ENCODE measurements at places on chromosomes 13 and 19.
A peak's percentile ranks its signal among the peaks of the same experiment; 100 is the strongest.

DNA sequence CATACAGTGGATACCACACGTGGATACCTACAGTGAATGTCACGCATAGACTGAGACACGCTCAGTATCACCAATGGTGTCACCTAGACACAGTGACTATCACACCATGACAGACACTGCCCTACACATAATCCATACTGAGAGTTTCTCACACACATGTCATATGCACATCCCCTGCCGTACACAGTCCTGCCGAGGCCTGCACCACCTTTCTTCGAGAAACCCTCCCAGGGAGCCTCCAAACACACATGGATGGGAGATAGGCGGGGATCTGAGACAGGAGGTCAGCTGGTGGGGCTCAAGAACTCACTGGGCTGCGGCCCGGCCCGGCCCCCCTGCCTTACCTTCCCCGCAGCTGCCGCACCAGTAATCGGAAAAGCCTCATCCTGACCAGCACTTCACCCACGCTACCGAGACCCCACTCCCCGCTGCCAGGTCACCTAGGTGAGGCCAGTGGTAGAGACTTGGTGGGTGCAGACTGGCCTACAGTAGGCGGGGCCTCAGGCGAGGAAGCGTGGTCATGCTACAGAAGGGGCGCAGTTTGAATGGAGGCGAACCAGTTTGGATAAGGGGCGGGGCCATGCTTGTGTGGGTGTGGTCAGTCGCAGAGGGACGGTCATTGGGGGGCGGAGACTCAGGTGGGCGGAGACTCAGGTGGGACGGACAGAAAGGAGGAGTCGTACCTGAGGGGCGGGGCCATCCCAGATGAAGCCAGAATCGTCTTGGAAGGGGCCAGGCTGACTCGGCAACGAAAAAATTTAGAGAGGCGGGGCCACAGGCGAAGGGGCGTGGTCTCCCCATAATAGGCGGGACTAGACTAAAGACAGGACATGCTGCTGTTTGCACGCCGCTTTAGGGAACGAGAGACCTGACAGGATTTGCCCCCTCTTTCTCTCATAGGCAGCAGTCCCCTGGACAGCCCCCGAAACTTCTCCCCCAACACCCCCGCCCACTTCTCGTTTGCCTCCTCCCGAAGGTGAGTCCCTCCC is 2.1 kb downstream of the MAST1 start:
- peak; percentile 98 for DNase-seq

DNA sequence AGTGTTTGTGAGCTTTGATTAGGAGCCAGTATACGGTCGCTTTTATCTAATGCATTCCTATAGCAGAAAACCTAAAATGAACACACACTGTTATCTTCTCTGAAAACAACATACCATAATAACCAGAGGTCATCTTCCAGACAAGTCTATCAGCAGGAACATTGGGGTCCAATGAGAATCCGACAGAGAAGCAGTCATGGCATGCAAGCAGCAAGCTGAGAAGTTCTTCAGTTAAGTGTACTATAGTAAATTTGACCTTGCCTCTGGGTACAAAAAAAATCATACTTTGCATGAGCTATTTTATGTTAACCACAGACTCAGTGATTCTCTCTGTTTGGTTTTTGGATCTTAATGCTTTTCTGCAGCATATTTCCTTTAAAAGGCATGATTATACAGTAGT is 1505.1 kb downstream of the PCDH9 start:
- DNase-seq, result no peak

GRCh38 chr13:46641274-46642081 is 88.5 kb downstream of the LRCH1 start:
- no peak for DNase-seq

- no peak for DNase-seq
Measured at GRCh38 chr13:114146629-114147028, 14.2 kb upstream of the RASA3 start.

DNA sequence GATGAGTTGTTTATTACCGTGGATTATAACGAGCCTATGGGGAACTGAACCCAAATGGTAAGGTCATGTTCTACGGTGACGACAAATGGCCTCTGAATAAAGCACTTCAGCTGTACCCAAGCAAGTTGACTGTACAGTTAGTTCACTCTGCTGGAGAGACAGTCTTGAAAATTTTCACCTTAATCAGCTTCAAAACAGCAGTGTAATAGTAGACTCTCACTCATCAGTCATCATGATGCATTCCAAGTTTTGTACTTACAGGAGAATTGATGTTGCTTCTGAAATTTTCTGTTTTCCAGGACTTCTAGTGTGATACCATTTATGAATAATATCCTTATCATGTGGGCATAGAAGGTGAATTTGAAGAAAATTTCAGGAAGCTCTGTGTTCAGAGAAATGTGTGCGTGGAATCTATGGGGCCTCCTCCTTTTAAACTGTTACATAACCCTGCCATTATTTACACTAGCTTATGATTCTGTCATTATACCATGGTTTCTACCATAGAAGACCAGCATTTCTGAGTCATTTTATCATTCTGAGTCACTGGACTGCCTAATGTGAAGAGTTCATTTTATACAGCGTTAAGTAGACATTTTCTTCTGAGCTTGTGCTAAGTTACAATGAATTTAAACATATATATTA is 96.9 kb downstream of the WDFY2 start:
- DNase-seq, result no peak

GRCh38 chr13:95388420-95389079 is 87.3 kb upstream of the ABCC4 start:
- DNase-seq, result no peak

- DNase-seq, result peak; percentile 92
Measured at GRCh38 chr13:24683838-24684599, 3.8 kb downstream of the ATP12A start.

DNA sequence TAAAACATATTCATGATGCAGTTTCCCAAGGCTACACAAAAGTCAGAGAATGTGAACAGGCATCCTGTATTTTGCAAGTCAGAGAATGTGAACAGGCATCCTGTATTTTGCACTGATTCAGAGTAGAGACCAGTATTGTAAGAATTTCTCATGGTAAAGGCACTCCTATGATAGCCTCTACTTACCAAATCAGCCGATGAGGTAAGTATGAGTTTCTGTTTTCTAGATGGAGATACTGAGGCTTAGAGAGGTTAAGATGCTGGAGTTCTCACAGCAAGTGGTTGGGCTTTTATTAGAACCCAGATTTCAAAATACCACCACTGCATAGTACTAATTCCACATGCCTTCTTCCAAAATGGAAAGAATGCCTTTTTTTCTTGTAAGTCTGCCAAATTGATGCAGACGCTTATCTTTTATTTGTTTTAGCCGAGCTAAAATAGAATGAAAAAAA is 12.3 kb downstream of the TPT1 start:
- no peak for DNase-seq

GRCh38 chr19:21532904-21533303 is 27.5 kb downstream of the ZNF429 start:
- DNase-seq, result no peak

DNA sequence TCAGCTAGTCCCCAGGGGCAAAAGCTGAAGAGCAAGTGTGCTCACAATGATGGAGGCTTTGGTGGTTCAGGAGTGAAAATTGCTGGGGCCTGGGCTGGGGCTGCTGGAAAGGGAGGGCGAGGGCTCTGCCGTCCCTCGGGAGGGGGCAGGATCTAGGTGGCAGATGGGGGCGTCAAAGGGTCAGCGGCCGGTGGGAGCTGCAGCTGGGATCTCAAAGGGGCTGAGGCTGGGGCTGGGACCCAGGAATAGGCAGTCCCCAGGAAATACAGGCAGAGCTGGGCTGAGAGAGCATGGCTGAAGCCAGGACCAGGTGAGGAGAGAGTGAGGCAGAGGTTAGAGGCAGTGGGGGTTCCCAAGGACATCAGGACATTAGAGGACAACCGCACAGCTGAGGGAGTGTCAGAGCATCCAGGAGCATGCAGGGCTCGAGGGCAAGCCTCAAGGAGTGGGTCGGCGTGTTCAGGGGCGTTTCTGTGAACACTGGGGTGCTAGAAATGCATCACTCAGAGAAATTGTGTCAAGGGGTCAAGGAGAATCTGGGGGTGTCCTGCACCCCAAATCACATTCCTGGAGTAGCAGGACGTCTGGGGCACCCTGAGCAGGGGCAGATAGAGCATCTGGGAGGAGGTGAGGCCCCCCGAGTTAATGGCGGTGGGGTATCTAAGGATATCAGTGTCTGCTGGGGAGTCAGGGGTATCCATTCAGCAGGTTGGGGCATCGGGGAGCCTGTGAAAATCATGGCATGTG is 1.2 kb upstream of the SYNE4 start:
- DNase-seq, result no peak

DNA sequence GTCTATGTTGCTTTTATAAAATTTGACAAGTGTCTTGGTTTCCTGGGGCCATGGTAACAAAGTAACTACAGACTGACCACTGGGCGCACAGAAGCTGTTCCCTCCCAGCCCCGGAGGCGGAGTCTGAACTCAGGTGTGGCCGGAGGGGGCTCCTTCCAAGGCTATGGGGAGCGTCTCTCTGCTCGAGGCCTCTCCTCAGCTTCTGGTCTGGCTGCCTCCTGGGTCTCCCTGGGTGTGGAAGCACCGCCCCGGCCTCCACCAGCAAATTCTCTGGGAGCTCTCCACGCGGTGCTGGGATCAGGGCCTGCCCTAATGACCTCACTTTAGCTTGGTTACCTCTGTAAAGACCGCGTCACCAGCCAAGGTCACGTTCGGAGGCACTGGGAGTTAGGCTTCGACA is 45.7 kb upstream of the F7 start:
- DNase-seq, result peak; percentile 25

- no peak for DNase-seq
Measured at GRCh38 chr13:103308667-103309066, 242.4 kb upstream of the SLC10A2 start.

GRCh38 chr13:112740502-112741131 is 50.8 kb downstream of the ATP11A start:
- peak; percentile 74 for DNase-seq

DNA sequence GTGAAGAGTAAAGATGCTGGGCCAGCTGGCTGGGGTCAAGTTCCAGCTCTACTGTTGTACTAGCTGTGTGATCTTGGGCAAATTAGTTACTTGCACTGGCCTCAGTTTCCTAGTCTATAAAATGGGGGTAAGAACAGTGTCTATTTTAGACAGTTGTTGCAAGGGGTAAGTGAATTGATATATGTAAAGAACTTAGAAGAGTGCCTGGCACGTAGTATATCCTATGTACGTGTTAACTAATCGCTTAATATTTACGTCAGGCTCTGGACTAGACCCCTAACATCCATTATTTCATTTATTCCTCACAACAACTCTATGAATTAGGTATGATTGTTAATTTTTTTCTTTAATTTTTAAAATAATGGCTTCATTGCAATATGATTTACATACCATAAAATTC is 3.7 kb upstream of the LCP1 start:
- no peak for DNase-seq

DNA sequence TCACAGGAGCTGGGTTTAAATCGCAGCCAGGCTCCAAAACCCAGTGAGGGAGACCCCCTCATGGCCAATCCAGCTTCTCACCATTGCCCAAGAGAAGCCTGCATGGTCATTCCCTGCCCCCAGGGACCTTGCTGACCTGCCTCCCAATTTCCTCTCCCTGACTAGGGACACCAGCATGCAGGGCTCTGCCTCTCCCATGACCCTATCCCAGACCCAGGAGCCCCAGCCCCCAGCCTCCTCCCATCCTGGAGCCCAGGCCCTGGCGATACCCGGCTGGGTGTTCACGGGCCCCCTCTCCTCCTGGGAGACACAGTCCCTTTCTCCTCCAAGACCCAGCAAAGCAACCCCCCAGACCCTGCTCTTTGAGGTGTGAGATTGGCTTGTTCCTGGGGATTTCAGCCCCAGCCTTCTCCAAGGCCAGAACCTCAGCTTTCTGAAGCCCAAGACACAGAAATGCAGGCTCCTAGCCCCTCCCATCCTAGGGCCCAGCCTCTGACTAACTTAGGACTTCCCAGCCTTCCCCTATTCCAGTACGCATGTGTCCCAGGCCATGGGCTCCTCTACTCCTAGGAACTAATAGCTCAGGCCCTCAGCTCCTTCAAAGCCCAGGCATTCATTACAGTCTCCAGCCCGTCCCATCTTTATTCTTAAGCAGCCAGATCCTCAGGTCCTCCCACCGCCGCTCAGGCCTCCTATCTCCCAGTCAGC is 1.1 kb downstream of the GYS1 start:
- peak; percentile 77 for DNase-seq

DNA sequence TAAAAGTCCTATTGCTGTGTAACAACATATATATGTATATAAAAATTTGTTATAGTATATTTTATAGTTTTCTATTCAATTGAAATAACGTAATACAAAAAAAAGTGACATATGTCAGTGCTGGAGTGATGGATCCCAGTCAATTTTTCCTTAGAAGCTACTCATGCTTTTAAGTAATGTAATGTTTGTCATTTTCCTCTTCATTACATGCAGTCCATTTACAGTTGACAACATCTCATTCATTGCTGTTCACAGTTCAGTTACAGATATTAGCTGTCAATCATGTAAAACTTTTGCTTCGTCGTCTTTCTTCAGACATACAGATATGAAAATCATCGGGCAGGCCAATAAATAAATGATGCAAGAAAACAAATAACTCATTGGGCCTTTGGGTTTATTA is 525.1 kb upstream of the PRR20A start:
- DNase-seq, result no peak

DNA sequence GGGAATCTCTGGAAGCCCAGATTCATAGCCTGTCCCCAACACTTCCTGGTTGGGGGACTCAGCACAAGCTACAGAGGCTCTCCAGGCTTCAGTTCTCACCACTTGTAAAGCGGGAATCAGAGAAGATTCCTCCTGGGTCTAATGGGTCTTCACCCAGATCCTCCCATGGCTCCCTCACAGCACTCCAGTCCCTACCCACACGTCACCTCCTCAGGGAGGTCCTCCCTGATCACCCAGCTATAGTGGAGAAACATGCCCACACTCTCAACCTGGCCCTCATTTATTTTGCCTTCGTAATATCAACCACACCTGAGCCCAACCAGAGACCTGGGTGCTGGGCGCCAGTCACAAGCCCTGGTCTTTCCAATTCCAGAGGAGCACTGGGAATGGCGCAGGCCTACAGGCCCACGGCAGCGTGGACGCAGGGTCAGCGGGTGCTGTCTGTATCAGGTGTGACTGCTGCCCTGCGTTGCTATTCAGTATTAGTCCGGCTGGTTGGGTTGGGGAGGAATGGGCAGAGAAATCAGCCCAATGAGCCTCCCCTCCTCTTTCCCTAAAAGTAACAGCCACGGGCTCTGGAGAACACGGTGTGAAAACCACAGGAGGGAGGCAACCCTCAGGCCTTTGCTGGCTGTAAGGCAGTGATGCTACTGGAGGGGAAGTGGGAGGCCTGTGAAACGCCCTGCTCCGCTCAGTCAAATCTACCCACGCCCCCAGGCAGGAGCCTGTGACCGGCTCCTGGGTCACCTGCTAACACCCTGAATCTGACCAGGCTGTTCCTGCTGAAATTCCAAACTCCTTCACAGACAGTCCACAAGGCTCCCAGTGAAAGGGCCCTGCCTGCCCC is 5.2 kb downstream of the AKT2 start:
- peak; percentile 83 for DNase-seq

DNA sequence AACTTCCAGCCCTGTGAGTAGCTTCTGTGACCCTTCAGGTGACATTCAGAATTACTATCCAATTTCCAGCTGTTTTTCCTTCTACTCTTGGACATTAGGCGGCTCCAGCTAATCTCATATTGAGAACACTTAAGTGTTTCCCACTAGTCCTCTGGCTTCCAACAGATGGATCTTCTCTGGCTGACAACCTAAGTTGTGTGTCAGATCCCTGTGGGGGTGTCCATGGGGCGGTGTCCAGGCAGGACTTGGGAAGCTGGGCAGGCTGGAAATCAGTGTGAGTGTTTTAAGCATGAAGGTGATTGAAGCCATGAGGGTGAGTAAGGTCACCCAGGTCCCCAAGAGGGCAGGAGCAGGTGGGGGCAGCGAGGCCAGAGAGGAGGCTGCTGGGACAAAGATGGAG is 10.1 kb downstream of the CNOT3 start:
- DNase-seq, result no peak
